ENCODE measurements at places on chromosomes 5 and 9. TPM values are rescaled to one million over a fixed set of nuclear protein-coding genes. Genes with fewer than 3 reads are reported as not detected.

DNA sequence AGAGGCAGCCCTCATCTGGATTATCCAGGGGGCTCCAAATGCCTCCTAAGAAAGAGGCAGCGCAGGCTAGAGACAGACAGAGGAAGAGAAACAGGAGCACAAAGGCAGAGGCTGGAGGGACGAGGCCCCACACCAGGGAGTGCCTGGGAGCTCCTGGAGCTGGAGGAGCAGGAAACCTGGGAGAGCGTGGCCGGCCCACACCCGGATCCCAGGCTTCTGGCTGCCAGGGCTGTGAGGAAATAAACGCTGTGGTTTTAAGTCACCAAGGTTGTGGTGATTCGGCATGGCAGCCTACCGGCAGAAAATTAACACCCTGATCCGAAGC, 165.5 kb downstream of the OLFM1 start:
- DNase-seq = no peak

MACIR gene
- total RNA-seq = 14.1 TPM

GRCh38 chr5:111439473-111440075, 72.8 kb downstream of the STARD4 start:
- DNase-seq = no peak

PCDHB10 gene
- 0.35 TPM for total RNA-seq

DNA sequence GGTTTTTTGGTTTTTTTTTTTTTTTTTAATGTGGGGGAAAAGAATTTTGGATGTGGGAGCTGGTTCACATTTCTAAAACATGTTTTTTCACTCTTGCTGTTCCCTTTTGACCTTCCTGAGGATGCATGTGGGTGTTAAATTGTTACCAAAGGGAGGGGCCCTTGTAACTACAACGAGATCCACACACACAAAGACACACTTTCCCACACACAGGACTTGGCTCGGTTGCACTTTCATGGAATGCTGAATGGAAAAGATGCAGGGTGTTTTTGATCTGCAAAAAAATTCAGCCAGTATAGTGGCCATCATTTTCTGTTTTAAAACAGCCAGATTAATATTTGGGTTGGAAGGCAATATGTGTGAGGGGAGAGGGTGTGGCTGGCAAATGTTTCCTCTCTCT, 576.9 kb downstream of the EBF1 start:
- DNase-seq = no peak

DYNC2I2 gene
- total RNA-seq = 59.7 TPM

- no peak for DNase-seq
These were observed 57.5 kb upstream of the GNAQ start for GRCh38 chr9:78089111-78089510.

EEIG1 gene
- 5.0 TPM for total RNA-seq

DNA sequence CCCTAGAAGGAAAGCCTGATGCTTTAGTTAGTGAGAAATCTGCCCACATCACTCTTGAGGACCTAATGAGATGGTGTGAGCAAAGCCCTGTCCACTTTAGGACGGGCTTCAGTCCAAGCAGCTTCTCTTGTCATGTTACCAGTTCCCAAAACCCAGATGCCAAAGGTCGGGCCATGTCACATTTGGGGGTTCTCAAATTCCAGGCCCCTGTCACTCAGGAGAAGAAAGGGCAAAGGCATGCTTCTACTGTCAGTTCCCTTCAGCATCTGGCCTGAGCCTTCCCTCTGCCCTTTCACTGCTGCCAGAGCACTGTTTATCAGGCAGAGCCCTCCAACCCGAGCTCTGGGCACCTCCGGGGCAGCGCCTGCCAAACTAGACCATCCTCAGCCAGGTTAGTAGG, 556.0 kb downstream of the BNC2 start:
- no peak for DNase-seq

DNA sequence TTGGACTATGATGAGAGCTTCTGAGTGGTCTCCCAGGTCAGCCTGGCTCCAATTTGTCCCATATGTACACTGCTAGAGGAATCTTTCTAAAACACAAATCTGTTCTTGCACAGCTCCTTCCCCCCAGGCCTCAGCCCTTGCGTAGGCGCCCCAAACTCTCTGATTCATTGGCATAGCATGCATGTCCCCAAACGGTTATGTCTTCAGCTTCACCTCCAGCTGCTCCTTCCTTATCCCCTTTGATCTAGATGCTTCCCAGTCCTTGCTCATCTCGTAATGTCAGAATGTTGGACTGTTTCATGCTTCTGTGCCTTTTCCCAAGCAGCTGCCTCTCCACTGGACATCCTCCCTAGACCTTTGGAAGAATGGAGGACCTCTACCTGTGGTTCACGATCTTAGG, 60.1 kb upstream of the BASP1 start:
- DNase-seq = no peak
